LNCaP clone FGC (cell line): ENCODE measurements at places on chromosomes 12 and 14.

GRCh38 chr14:89012282-89013097 is 188.0 kb downstream of the TTC8 start:
- no peak for DNase-seq

DNA sequence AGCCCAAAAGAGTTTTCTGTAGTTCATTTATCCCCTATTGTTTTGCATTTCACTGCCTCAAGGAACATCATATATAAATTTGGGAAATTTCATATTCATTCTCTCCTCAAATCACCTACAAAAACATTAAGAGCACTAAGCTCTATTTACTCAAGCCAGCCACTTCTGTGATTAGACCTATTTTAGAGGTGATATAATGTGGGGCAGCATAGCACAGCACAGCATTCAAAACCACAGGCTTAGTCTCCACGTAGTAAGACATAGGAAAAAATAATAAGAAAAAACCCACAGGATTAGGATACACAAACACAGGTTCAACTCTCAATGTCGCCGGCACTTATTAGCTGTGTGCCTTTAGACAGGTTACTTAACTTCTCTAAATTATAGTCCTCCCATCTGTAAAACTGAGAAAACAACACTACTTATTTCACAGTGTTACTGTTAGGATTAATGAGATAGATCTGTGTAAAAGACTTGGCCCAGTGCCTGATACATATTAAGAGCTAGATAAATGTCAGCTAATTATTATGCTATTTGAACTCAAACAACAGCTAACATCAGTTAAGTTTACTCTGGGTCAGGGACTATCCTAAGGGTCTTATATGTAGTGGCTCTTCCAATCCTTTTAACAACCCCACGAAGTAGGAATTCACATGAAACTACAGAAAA is 20.3 kb downstream of the DCAF5 start:
- DNase-seq, result no peak

DNA sequence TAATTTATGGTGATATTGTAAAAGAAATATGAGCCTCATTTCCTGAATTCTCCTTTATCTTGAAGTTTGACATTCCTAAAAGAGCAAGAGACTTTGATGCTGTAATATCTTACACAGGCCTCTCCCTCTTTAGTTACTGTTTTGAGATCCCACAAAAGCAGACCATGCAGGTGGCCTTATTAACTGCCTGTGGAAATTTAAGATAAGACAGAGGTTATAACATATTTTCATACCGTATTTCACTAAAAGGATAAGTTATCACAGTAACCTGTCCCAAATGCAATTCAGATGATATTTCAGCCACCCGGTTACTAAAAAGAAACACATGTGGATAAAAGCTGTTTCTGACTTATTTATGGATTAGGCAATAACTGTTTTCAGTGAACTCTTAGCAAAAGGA is 150.1 kb downstream of the NAV3 start:
- DNase-seq, result no peak

DNA sequence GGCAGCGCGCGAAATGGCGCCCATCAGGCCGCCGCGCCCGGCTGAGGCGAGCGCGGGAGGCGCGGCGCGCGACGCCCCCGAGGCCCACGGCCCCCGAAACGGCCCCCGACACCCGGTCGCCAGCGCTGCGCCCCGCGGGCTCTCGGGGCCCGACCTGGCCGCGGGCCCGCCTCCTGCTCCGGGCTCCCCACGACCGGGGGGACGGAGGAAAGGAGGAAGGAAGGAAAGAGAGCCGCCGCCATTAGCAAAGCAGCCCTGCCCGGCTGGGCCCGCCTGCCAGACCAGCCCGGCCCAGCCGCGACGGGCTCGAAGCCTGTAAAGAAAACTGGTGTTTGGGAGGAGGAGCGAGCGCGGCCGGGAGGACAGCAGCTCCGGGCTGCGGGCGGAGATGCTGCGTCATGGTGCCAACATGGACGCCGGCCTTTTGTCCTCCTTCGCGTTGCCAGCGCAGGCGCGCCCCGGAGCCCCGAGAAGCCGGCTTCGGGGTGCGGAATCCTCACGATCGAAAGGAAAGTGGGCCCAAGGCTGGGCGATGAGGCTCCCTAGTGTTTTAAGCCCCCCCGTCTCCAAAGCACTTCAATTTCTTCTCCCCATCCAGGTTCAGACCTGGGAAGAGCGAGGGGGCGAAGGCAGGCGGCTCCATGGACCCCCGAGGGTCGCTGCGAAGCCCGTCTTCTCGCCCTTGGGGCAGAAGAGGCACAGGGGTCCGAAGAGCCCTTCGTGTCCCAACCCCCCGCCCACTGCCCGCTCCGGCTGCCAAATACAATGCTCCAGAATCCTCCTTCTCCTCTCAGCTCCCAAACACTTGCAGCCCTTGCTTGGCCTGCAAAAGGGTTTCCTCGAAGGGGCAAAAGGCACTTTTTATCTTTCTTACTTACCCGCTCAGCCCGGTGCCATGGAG is 2.9 kb upstream of the SETD1B start:
- DNase-seq, result peak; percentile 63

- DNase-seq, result no peak
These were observed 11.8 kb downstream of the P2RX7 start for GRCh38 chr12:121144416-121144914.

DNA sequence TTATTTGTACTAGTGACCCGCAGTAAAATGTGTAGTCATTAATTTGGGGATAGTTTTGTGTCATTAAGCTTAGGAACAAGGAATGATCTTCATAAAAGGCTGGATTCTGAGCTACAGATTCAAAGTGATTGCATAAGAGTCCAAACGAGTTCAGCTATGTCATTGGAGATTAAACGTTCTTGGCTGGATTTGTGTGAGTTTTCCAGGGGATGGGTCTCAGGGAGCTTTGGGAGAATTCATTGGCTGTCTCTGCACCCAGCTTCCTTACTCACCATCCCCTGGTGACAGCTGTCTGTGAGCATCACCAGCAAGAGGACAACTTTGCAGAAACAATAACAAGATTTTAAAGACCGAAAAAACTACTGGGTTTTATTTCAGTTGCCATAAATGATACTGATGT is 130.4 kb downstream of the DAAM1 start:
- no peak for DNase-seq

DNA sequence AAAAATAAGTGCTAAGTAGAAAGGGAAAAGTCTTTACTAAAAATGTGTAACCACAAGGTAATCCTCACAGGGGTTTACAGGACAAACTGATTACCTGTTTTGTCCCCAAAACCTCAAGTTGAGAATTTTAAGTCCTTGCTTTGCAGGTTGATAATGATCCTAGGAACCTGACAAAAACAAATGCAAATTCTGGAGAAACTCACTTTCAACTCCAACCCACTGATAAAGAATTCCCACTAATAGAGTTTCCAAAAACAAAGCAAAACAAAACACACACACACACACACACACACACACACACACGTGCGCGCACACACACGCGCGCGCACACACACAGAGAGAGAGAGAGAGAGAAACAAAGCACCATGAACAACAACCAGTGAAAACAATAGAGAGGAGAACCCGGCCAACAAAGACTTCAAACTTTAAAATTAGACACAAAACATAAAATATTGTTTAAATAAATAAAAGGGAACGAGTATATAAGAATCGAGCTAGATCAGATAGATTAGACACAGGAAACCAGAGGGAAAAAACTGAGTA is 187.0 kb upstream of the FOXN3 start:
- DNase-seq, result no peak

GRCh38 chr14:20684662-20685456 is 499 bp downstream of the RNASE4 start:
- DNase-seq, result no peak

DNA sequence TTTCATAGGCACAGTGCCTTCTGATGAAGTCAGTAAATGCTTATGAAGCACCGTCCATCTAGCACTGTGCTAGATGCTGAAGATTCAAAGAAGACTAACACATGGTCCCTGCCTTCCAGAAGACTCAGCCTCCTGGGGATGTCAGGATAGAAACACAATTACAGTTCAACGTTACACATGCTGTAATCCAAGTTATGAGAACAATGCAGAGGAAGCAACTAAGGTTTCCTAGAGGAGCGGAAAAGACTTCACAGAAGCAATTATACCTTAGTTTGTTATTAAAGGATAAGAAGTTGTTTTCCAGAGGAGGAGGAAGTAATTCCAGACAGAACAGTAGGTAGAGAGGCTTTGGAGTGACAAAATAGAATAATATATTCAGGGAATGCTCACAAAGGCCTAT is 66.9 kb upstream of the FGD4 start:
- no peak for DNase-seq

GRCh38 chr12:5780536-5780935 is 164.5 kb downstream of the ANO2 start:
- no peak for DNase-seq

GRCh38 chr12:56935157-56935556 is 949 bp upstream of the SDR9C7 start:
- DNase-seq, result no peak

- DNase-seq, result peak; percentile 33
These were observed 218.8 kb downstream of the DAD1 start for GRCh38 chr14:22370084-22370847.

DNA sequence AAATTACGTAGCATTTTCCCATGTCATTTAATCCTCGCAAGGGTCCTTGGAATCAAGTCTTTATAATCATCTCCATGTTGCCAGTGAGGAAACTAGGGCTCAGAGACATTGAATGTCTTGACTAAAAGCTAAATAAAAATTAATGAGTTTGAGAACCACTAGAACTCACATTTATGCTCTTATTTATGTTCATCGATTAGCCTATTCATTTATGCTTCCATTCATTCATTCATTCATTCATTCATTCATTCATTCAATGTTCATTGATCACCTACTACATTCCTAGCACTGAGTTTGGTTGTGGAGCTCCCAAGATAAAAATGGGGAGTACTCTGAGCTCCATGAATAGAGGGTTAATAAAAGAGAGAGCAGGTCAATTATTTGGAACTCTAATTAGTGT is 59.7 kb downstream of the KCNA1 start:
- no peak for DNase-seq

DNA sequence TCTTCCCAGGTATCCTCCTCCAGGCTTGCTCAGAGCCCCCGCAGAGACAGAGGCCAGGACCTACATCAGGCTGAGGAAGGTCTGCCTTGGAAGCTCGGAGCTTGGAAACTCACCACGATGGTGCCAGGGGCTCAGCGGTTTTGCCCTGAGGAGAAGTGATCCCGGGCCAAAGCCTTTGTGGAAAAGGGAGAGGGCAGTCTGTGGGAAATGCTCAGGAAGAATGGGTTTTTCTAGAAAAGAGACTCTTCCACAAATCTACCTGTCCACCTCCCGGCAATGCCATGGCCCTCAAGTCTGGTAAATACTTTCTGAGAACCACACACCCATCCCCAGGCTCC is 8.0 kb downstream of the KRT2 start:
- no peak for DNase-seq

DNA sequence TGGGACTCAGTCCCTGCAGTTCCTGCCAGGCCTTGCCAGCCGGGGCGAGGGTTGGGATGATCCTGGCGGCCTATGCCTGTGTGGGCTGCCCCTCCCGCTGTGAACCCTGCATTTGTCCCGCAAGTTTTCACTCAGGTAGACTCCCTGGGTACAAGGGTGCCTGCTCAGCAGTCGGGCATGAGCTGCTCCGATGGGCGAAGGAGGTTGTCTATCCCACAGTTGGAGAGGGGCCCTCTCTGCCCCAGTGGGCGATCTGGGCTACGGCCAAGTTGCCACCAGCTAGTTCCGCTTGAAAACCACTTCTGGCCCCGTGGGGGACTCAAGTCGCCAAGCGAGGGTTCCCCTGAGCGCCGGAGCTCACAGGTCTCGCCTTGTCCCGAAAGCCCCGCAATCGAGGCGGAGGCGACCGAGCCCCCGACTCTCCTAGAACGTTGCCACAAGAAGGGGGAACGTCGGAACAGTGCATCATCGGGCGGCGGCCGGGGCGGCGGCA is 365 bp upstream of the TPI1 start:
- DNase-seq, result no peak

DNA sequence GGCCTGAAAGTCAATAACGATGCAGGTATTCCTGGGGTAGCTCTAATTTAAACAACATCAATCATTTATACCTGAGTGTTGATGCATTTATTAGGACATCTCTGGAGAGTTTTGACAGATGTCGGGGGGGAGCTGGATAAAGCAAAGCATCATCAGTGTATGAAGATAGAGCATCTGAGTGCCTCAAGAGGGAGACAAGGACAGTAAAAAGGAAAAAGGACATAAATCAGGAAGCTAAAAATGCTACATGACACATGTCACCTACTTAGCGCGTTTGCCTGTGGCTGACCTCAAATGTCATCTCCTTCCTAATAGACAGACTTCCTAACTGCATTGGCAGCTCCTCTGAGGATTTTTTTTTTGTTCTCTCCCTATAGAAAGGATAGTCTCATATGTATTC is 259.5 kb upstream of the PKP2 start:
- DNase-seq, result no peak

DNA sequence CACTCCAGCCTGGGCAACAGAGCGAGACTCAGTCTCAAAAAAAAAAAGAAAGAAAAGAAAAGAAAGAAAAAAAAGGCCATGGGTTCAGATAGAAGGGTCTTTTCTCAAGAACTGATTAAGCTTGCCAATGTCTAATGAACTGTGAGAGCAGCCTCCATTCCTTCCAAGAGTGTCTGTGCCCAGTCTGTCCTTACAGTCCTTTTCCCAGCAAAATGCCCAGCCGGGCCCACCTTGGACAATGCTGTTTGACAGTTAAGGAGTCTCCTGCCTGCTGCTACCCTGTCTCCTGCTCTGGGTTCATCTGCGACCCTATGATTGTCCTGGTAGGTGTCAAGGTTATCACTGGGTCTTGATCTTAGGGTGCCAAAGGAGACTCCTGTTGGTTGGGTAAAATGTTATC is 21.4 kb downstream of the SYNE3 start:
- no peak for DNase-seq

DNA sequence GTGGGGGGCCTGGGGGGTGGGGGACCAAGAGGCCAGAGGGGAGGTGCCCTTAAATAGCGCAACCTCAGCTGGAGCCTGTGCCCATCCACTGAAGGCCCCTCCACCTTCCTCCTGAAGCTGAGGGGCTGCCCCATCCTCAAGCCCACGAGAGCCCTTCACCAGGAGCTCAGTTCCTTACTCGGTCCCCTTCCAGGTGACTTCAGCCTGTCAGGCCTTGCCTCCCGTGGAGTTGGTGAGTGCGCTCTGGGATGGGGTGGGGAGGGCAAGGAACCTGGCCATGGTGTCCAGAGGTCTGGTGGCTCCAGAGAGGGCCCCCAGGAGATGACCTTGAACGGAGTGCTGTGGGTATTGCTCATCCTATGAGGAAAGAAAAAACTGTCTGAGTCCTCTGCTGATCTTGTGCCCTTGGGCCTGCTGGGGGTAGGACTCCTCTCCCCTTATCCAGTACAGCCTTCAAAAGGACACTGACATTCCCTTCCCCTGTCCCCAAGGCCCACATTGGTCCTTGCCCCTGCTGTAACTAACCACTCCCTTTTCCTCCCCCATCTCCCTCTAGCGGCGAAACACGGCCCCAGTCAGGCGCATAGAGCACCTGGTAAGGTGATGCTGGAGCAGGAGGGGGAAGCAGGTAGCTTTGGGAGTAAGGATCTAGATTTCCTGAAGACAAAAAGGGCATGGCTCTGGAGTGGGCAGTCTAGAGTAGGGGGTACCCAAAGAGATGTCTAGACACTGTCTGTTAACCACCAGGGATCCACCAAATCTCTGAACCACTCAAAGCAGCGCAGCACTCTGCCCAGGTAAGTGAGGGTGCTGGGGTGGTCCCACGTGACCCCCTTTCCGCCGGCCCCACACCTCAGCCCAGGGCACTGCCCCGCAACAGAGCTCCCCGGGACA is 3.6 kb downstream of the TNS2 start:
- DNase-seq, result peak; percentile 71

GRCh38 chr14:105476097-105476830 is 1.6 kb downstream of the CRIP2 start:
- no peak for DNase-seq

GRCh38 chr12:51972849-51973273 is 21.4 kb downstream of the ACVR1B start:
- DNase-seq, result no peak

- DNase-seq, result peak; percentile 46
These were observed 120.3 kb upstream of the FLRT2 start for GRCh38 chr14:85409481-85410210.
